Liver (tissue), 10 donors: ENCODE measurements at places on chromosomes 2 and 18. TPM values are rescaled to one million over a fixed set of nuclear protein-coding genes. Genes with fewer than 3 reads are reported as not detected.

TIMM21 gene
- 24.1 TPM for total RNA-seq

ACMSD gene
- 91.4 TPM for total RNA-seq

RNF25 gene
- 6.5 TPM for total RNA-seq

NT5DC4 gene
- total RNA-seq = not detected

LIPG gene
- 150 TPM for total RNA-seq

CAVIN2 gene
- 20.7 TPM for total RNA-seq

SRBD1 gene
- 22.2 TPM for total RNA-seq

ACTG2 gene
- 7.7 TPM for total RNA-seq

VIL1 gene
- 72.0 TPM for total RNA-seq

AGAP1 gene
- total RNA-seq = 8.5 TPM

SLC30A3 gene
- not detected for total RNA-seq

GRCh38 chr2:69789175-69789721 is 40.2 kb upstream of the GMCL1 start:
- no peak for DNase-seq
- peak overlapping the region; percentile 44 for H3K27ac ChIP-seq
- H3K4me3 ChIP-seq = no peak overlapping the region
- H3K36me3 ChIP-seq = no peaks in the 10 kb centered on the region

GRCh38 chr2:10599921-10600320 is 89.9 kb downstream of the NOL10 start:
- H3K27ac ChIP-seq = no peak overlapping the region
- no peaks in the 10 kb centered on the region for H3K4me1 ChIP-seq
- no peaks in the 10 kb centered on the region for H3K27me3 ChIP-seq
- peaks cover 7% of the 10 kb centered on the region for H3K36me3 ChIP-seq
- DNase-seq = no peak

GRCh38 chr2:191582355-191582754 is 95.6 kb upstream of the NABP1 start:
- H3K4me3 ChIP-seq = no peak overlapping the region
- no peaks in the 10 kb centered on the region for H3K36me3 ChIP-seq
- no peaks in the 10 kb centered on the region for H3K27me3 ChIP-seq

DNA sequence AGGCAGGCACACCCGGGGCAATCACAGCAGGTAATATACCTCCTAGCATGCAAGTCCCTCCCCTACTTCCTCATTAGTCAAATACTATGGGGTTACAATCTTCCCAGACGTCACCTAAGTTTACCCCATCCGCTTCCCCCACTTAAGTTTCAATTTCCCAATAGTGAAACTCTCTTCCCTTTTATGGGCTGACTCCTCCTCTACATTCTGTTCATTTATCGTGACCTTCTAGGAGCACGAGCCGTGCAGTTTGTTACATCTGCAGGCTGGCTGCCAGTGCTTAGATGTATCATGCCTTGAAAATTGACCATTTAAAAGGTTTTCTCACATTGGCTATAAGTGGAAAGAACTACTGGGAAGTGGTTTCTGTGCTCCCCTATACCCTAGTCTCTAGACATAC is 1357.8 kb upstream of the CRIM1 start:
- DNase-seq = no peak
- no peak overlapping the region for H3K27ac ChIP-seq
- no peaks in the 10 kb centered on the region for H3K27me3 ChIP-seq

- H3K4me1 ChIP-seq = peaks cover 15% of the 10 kb centered on the region
- no peaks in the 10 kb centered on the region for H3K27me3 ChIP-seq
- no peak overlapping the region for H3K27ac ChIP-seq
- H3K4me3 ChIP-seq = no peak overlapping the region
- no peak for DNase-seq
These were observed 28.9 kb upstream of the MRPL33 start for GRCh38 chr2:27742571-27742970.

DNA sequence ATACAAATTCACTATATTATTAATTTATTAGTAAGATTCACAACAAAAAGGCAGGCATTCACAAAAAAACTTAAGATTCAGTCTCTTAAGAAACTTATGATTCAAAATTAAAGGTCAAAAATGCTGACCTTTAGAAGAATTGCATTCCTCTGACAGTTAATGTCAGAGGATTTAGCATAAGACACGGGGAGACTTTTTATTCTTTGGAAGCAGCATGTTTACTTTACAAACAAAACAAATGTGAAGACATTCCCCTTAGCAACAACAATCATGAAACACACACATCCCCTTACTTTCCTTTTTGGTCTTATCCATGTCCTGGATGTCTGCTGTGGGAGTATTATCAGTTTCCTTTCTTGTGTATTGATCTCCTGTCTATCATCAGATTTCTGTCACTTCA is 117.1 kb downstream of the RAD51AP2 start:
- H3K36me3 ChIP-seq = no peaks in the 10 kb centered on the region
- no peak overlapping the region for H3K4me3 ChIP-seq
- H3K4me1 ChIP-seq = no peaks in the 10 kb centered on the region
- H3K27me3 ChIP-seq = no peaks in the 10 kb centered on the region
- no peak overlapping the region for H3K27ac ChIP-seq

GRCh38 chr2:64212346-64212745 is 68.1 kb upstream of the PELI1 start:
- H3K4me3 ChIP-seq = no peak overlapping the region
- no peaks in the 10 kb centered on the region for H3K27me3 ChIP-seq
- H3K4me1 ChIP-seq = no peaks in the 10 kb centered on the region
- H3K27ac ChIP-seq = no peak overlapping the region

DNA sequence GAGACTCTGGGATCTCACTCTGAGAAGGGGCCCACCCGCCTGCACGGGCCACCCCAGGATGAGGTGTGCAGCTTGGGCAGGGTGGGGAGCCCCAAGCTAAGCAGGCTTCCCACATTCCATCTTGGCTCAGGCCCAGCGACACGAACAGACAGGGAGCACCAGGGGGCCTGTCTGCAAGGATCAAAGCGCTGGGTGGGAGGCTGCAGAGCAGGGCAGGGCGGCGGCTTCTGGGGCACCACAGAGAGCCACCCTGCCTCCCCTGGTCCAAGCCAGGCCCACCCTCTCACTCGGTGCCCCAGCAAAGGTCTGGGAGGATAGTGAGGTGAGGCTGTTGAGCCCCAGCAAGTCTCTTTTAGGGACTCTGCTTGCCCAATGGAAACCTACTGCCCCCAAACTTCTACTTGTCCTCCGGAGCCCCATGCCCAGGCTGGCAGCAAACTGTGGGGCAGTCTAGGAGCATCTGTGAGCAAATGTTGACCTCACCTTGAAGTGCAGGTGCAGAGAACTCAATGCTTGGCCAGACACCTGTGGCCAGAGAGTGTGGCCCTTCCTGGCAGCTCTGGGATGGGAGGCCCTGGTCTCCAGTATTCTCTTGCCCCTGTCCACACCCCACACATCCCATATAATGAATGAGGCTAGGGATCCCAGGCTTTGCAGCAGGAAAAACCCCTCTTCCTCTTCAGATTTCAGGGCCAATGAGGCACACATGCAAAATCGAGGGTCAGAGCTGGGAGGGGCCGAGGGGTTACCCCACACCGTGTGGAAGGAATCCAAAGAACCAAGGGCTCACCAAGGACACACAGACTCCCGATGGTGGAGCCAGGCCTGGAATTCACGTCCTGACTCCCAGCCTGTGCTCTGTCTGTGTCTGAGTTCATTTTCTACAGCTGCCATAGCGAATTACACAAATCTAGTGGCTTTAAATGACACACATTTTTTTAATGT is 18.8 kb upstream of the GLI2 start:
- no peak overlapping the region for H3K27ac ChIP-seq
- no peaks in the 10 kb centered on the region for H3K36me3 ChIP-seq
- no peak overlapping the region for H3K4me3 ChIP-seq

DNA sequence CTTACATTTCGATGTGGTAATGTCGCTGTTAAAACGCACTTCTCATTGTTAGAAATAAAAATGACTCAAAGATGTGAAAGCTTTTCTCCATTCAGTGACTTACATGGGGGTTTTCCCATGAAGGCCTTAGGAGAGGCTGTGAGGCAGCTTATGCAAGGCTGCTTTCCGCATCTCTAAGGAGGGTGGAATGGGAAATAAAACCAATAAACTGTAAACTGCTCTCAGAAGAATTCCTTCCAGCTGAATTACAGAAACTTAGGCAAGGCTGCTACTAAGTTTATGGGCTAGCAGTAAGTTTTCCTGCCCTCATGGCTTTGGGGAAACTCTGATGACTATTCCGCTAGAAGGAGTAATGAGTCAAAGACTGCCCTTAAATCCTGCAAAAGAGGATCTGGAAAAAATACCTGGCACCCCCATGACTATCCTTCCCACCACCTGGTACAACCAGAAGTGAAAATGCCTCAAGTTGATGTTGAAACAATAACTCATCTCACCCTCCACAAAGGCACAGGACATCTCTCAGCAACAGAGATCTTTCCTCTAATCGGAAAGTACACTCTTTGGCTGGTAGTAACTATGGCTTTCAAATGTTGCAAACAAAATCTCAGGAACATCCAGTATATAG is 97.7 kb upstream of the SMAD7 start:
- no peak for DNase-seq
- no peaks in the 10 kb centered on the region for H3K4me1 ChIP-seq
- no peak overlapping the region for H3K27ac ChIP-seq
- H3K4me3 ChIP-seq = no peak overlapping the region
- H3K27me3 ChIP-seq = no peaks in the 10 kb centered on the region
- H3K36me3 ChIP-seq = peaks cover 3% of the 10 kb centered on the region

DNA sequence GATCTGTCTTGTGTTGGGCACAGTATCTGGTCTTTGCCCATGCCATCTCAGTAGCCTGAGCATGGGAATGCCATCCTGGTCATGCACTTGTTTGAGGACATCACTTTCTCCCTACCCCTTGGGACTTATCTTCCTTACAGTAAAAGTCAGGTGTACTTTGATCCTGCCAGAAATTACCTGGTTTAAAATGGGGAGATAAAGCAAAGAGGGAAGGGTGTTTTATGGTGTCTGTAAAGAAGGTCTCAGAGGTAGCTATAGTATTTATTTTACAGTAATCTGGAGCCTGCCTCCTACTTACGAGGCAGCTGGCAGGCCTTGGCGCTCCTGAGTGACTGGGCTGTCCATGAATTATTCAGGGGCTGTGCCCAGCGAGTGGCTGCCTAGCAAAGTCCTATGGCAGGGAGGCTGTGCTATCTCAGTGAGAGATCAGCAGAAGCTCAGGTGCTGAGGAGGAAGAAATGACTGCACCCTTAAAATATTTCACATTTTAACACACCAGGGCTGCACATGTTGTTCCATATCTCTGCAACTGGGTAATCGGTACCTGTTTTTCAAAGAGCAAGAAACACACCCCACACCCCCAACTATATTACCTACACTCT is 93.9 kb downstream of the SPTBN1 start:
- H3K27me3 ChIP-seq = no peaks in the 10 kb centered on the region
- no peak overlapping the region for H3K27ac ChIP-seq
- H3K4me1 ChIP-seq = peaks cover 7% of the 10 kb centered on the region
- DNase-seq = no peak
- no peaks in the 10 kb centered on the region for H3K36me3 ChIP-seq

- H3K27me3 ChIP-seq = no peaks in the 10 kb centered on the region
- no peak overlapping the region for H3K27ac ChIP-seq
- no peak for DNase-seq
- H3K4me1 ChIP-seq = peaks cover 4% of the 10 kb centered on the region
- H3K36me3 ChIP-seq = no peaks in the 10 kb centered on the region
These were observed 81.0 kb downstream of the SPRED2 start for GRCh38 chr2:65351234-65351947.

DNA sequence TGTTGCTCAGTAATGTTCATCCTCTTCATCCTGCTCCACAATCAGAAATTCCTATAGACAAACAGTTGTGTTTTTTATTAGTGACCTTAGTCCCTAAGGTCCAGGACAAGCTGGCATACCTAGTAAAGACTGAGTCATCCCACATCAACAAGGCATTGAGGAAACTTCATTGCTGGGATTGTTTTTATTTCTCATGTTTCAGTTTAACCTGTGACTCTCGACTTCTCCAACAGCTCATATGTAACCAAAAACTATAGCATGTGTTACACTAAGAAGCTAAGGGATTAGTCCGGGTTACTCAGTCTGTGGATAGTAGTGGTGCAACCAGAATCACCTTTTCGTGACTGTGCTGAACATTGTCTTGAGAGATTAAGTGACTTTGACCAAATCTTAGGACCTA is 292.1 kb downstream of the RDH14 start:
- H3K4me1 ChIP-seq = no peaks in the 10 kb centered on the region
- H3K27ac ChIP-seq = no peak overlapping the region
- DNase-seq = no peak
- H3K27me3 ChIP-seq = no peaks in the 10 kb centered on the region
- H3K36me3 ChIP-seq = no peaks in the 10 kb centered on the region

- no peaks in the 10 kb centered on the region for H3K27me3 ChIP-seq
- H3K4me1 ChIP-seq = no peaks in the 10 kb centered on the region
- no peak overlapping the region for H3K27ac ChIP-seq
- DNase-seq = no peak
These were observed 45.2 kb upstream of the SULT1C3 start for GRCh38 chr2:108194409-108195132.

- no peaks in the 10 kb centered on the region for H3K36me3 ChIP-seq
- H3K27me3 ChIP-seq = no peaks in the 10 kb centered on the region
- H3K27ac ChIP-seq = no peak overlapping the region
- no peaks in the 10 kb centered on the region for H3K4me1 ChIP-seq
These were observed 102.6 kb upstream of the DLX2 start for GRCh38 chr2:172205292-172205691.

DNA sequence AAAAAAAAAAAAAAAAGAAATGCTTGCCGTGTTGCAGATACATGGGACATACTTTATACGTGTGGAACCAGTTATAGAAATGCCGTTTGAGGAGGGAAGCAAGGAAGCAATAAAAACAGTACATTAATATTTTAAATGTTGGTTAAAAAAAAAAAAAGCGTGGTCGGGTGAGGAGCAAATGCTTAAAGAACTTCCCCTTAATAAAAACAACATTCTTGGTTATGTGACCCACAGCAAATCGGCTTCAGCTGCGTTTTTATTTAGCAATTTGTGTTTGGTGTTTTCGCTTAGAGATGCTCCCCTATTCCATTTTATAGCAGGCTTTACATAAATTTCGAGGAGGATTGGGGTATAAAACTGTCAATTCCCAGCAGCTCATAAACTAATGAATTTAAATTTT is 223.6 kb downstream of the LRRTM1 start:
- no peak overlapping the region for H3K4me3 ChIP-seq
- no peaks in the 10 kb centered on the region for H3K36me3 ChIP-seq
- H3K27me3 ChIP-seq = no peaks in the 10 kb centered on the region
- DNase-seq = no peak

GRCh38 chr2:120456867-120457266 is 110.9 kb downstream of the INHBB start:
- H3K27ac ChIP-seq = no peak overlapping the region
- no peaks in the 10 kb centered on the region for H3K36me3 ChIP-seq
- H3K27me3 ChIP-seq = no peaks in the 10 kb centered on the region
- no peaks in the 10 kb centered on the region for H3K4me1 ChIP-seq
- DNase-seq = no peak
- no peak overlapping the region for H3K4me3 ChIP-seq

DNA sequence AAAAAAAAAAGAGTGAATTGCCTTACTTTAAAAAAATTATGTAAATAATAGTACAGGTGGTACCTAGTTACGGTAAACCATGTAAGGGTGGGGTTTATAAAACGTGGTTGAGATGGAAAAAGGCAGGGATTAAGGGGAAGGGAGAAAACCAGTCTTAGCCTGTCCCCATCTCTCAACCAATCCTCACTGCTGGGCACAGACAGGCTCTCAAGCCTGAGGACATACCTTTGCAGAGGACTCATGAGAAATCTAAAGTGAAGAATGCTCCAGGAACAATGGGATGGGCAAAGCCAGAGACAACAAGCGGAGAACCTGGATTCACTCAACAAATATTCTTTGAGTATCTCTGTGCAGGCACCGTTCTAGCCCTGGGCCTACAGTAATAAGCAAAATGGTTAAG is 3.4 kb upstream of the IGFBP2 start:
- no peak overlapping the region for H3K27ac ChIP-seq
- no peaks in the 10 kb centered on the region for H3K36me3 ChIP-seq
- no peaks in the 10 kb centered on the region for H3K27me3 ChIP-seq
- peaks cover 12% of the 10 kb centered on the region for H3K4me1 ChIP-seq
